Stimulated activated CD4-positive, alpha-beta T cell treated with anti-CD3 and anti-CD28 coated beads, Interleukin-12 subunit alpha, Interleukin-12 subunit beta, amount 100 ng/mL, for 24 hours (primary cell): ENCODE measurements at places on chromosomes 6 and 20.

GRCh38 chr20:53364646-53365045 is 229.0 kb downstream of the ZNF217 start:
- no peak for DNase-seq

- no peak for DNase-seq
Measured at GRCh38 chr6:134675110-134676054, 274.5 kb downstream of the ALDH8A1 start.

- DNase-seq = no peak
Measured at GRCh38 chr20:48787861-48788375, 39.9 kb downstream of the PREX1 start.

DNA sequence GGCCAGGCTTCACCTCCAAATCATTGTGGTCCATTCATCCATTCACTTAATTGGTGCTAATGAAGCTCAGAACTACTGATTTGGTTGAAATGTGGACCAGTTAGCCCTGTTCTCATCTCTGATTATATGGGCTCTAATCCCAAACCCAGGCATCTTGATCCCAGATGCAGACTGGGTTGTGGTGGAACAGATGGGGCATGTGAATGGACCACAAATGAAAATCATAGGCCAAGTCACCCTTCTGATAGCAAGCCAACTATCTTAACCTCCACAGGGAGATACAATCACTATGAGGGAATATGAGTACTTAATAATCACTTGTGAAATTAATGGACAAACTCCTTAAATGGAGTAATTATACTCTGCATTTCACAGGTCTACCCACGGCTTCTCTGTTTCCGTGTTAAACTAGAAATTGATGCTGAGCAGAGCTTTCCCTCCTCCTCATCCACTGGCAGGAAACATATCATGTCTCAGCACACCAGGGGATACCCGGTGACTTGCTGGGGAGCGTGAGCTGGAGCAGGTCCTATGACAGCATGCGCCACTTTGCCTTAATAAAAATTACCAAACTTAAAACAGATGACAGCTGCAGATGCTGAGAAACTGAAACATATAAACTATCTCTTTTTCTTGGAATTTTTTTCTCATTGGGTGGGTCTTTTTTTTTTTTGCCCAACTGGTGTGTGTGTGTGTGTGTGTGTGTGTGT is 108.8 kb upstream of the HEY2 start:
- DNase-seq = no peak

- DNase-seq = no peak
Measured at GRCh38 chr6:142274656-142275055, 27.2 kb upstream of the ADGRG6 start.

DNA sequence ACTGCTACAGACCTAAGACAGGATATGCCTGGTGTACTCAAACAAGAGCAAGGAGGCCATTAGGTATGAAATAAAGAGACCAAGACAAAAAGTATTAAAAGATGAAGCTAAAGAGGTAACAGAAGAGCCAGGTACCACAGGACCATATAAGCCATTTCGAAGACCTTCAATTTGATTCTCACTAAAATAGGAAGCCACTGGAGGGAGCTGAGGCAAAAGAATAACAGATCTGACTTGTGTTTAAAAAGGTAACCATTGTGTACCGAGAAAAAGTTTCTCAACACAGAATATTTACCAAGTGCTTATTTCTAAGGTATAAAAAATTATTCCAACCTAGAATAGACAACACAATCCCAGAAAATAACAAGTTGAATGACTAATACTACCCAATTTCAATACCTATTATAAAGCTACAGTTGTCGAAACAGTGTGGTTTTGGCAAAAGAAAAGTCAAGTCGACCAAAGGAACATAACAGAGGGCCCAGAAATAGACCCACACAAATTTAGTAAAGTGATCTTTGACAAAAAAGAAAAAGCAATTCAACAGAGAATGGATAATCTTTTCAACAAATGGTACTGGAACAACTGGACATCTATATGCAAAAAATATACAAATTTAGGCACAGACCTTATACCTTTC is 125.3 kb upstream of the DST start:
- no peak for DNase-seq

- DNase-seq = no peak
Measured at GRCh38 chr6:170290296-170291128, at the start of gene DLL1. Gene DLL1 (minus strand): TSS chr6:170291078. CDS start chr6:170290139, 939 bp downstream.

DNA sequence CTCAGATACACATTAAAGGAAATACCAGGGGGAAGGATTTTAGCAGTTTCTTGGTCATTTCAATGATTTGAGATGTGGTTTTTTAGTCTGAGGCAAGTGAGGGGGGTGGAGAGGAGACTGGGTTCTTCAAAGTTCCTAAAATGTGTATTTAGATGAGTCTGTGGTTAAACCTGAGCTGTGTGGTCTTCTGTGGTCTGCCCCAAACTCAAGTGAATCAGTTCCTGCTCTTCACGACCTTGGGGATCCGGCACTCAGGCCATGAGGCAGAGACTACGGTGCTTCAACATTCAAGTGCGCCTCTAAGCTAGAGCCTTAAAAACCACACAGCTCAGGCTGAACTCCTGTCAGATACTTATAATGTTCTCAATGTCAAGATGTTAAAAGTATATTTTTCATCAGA is 406.7 kb downstream of the LMBRD1 start:
- DNase-seq = no peak

- DNase-seq = no peak
Measured at GRCh38 chr6:100613656-100614055, 148.9 kb upstream of the SIM1 start.

DNA sequence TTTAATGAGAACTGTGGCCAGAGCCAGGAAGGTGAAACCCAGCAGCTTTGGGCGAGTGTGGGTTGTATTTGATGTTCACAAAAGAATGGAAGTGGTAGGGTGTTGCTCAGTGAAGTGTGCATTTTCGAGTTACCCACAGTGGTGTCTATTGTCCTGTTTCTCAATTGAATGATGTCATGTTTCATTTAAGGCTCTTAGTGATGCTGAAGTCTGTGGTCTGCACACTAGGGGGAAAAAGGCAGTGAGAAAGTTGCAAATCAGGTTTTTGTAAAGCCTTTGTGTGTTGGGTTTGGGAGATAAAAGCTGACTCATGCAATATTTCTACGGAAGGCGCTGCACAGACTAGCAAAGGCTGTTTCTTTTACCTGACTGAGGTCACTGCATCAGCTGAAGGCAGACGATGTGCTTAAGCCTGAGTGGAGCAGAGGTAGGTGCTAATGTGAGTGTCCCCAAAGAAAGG is 121.1 kb downstream of the PLEKHG1 start:
- no peak for DNase-seq

GRCh38 chr6:3119040-3119723 is 671 bp downstream of the BPHL start:
- no peak for DNase-seq

- DNase-seq = no peak
Measured at GRCh38 chr6:65416621-65417020, 290.4 kb downstream of the EYS start.

- DNase-seq = no peak
Measured at GRCh38 chr20:53942472-53942816, 128.0 kb downstream of the BCAS1 start.

DNA sequence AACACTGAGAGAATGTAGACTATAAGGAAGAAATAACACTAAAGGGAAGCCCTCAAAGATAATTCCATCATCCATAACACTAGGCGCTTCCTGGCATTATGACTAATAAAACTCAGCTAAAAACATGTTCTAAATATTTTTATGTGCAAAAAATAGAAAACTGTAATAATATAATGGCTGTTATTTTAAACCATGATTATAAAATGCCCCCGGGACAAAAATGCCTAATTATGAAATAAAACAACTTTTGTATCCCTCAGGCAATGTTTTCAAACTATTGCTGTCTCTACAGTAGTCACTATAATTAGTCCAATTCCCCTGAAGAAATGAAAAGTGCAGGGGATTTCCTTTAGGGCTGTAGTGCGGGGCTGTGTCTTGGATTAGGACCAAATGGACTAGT is 242.4 kb downstream of the RNF144B start:
- DNase-seq = no peak

DNA sequence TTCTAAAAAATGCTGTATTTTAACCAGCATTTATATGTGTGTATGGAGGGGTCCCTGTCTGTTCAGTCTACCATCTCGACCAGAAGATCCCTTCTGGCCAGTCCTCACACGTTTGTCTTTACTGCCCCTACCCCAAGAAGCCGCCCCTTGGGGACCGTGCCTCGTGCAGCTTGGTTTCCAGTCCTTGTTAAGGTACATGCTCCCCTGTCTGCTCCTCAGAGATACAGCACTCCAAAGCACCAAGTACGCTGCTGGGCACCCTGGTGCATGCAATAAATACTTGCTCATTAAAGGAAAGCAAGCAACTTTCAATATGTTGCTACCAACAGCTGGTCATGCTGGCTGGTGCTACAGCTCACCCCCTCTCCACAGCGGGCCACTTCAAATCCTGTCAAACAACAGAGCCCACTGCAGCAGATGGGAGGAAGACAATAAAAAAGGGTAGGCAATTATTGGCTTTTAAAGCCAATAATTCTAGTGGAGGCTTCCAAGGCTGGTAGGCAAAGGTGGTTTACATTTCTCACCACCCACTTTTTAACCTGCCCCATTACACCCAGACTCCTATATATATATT is 61.6 kb downstream of the PSMG4 start:
- no peak for DNase-seq

- DNase-seq = no peak
Measured at GRCh38 chr6:153588330-153588729, 450.7 kb upstream of the OPRM1 start.

GRCh38 chr20:24970754-24971153 is 21.7 kb downstream of the CST7 start:
- DNase-seq = no peak
